ENCODE measurements at places on chromosomes 5 and 9. TPM values are rescaled to one million over a fixed set of nuclear protein-coding genes. Genes with fewer than 3 reads are reported as not detected.

Gene DNAH5
- total RNA-seq: 1.3 TPM

Gene PCDHB8
- 2.6 TPM for total RNA-seq

Gene PCDHB5
- 14.6 TPM for total RNA-seq

Gene WDR31
- total RNA-seq: 7.3 TPM

Gene MARCHF11
- total RNA-seq: not detected

Gene GALT
- 48.7 TPM for total RNA-seq

Gene ANKRD20A1
- total RNA-seq: 2.7 TPM

Gene EPB41L4A
- total RNA-seq: 44.2 TPM

Data from thyroid gland (tissue), 4 donors.